Fibroblast of skin of right quadriceps (primary cell): ENCODE measurements at places on chromosomes 6 and 20.

DNA sequence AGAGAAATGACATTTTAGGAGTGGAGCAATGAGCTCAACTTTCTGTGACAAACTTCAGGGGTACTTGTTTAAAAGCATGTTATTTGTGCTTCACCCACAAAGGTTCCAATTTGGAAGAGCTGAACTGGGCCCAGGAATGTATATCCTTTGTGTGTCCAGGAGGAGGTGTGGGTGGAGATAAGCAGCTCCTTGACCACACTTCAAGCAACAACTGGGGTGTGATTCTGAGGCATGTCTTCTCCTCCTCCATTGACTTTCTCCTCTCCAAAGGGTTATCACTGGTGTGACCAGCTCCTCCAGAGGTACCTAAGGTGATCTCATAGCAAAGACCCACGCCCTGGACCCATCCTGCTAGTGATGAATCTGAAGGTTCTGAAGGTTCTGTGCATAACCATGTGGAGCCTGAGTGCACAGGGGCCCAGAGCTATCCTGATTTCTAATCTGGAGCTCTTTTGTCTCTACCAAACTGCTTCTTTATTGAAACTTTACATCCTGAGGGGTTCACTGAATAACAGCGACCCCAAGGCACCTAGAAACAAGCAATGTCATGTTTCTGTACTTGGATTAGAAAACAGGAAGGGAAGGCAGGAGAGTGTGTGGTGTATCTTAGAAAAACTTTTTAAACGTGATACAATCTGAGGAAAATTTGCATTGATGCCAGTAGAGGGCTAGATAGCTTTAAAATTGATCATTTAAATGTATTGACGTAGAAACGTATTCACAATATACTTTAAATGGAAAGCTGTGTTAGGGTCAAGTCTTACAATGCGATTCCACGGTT is 60.9 kb upstream of the CD93 start:
- DNase-seq, result no peak

GRCh38 chr20:32509639-32510066 is 75.5 kb downstream of the NOL4L start:
- DNase-seq, result no peak

- DNase-seq, result peak; percentile 72
Measured at GRCh38 chr6:100344761-100345160, 120.0 kb downstream of the SIM1 start.

DNA sequence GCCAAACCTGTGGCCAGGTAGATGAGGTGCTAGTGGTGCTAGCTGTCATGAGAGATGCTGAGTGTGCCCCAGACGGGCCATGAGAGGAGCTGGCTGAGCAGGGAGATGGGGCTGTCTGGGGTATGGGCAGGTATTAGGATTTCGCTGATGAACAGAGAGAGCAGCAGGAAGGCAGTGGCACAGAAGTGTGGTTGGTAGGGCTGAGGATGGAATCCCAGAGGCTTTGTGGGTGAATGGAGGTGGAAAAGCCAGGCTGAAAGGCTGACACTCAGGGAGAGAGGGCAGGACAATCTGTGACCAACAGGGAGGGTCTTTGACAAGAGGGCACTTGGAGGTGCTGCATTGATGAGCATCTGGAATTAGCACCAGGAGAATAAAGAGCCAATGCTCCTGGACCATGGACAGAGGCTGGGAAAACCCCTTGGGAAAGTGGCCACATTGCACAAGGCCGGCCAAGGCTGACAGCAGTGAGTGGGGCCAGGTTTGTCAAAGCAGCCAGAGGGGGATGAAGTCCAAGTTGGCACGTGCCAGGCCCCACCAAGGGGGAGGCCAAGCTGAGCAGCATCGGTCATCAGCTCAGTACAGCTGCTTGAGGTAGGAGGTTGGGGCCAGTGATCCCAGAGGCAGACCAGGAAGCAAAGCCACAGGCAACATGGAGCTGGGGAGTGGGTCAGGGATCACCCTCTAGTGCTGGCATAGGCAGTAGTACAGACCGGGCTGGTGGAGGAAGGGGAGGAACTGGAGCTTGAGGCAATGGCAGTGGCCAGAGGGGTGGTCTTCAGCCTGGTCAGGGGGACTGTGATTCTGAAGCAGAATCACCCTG is 19.7 kb upstream of the SGK2 start:
- no peak for DNase-seq

DNA sequence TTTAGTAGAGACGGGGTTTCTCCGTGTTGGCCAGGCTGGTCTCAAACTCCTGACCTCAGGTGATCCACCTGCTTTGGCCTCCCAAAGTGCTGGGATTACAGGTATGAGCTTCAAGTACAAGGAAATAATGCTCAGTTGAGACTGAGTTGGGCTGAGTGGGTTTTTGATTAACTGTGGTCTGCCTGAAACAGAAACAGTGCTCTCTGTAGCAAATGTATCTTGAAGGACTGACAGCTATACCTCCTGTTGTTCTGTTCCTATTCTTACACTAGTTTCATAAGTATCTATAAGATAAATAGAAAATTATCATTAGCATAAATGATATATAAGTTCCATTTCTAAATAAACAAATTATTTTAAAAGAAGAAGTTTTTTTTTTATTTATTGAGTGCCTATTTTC is 142.8 kb upstream of the PTPRK start:
- no peak for DNase-seq

DNA sequence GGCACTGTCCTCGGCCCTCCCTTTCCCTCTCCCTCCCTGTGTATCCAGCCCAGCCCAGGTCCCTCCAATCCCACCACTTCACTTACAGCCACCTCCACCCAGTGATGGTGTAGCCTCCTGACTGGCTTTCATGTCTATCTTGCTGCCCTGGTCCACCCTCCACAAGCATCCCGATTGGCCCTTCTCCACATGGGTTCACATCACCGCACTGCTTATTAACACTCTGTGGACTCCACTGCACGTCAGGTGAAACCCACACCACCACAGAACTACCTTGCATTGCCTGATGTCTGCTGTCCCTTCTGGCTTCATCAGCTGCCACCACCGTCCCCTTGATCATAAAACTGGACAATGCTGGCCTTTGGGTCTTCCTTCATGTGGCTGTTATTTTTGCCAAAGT is 220.4 kb upstream of the ARID1B start:
- DNase-seq, result no peak

DNA sequence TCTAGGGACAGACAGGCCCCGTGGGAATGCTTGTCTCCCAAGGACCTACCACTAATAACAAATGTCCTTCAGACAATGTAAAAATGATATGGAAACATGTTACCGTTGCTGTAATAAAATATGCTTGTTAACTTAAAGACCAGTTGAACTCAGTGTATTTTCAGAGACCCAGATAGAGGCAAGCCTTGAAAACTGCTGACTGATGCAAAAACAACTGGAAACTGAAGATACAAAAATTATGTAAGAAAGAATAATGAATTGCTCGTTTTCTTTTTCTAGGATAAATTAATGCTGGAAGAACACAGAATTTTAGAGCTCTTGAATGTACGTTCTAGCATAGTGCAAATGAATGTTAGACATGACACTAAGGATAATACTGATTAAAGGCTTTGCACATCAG is 311.5 kb upstream of the MAN1A1 start:
- no peak for DNase-seq

GRCh38 chr6:74041420-74041819 is 345.4 kb downstream of the CD109 start:
- DNase-seq, result no peak

GRCh38 chr20:1130847-1131246 is 12.4 kb downstream of the PSMF1 start:
- DNase-seq, result no peak

DNA sequence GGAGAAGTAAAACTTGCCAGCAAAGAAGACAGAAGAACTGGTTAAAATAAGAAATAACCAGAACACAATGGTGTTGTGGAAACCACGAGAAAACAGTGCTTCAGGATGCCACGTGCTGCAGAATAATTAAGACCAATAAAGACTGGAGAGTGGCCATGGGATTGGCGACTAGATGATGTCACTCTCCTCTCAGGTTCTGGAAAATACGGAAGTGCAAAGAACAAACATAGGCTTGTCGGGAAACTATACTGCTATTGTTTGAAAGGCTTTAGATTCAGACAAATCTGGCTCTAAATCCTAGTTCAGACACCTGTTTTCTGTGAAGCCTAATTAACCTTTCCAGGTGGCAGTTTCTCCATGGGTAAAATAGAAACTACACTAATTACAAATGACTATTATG is 138.4 kb upstream of the STXBP5 start:
- DNase-seq, result no peak
